ENCODE measurements at places on chromosomes 7 and 10.

GRCh38 chr7:115340828-115341227 is 418.9 kb downstream of the MDFIC start:
- DNase-seq, result no peak

GRCh38 chr7:32266932-32267475 is 196.8 kb upstream of the PDE1C start:
- no peak for DNase-seq

GRCh38 chr7:36739351-36739750 is 15.1 kb upstream of the AOAH start:
- no peak for DNase-seq

DNA sequence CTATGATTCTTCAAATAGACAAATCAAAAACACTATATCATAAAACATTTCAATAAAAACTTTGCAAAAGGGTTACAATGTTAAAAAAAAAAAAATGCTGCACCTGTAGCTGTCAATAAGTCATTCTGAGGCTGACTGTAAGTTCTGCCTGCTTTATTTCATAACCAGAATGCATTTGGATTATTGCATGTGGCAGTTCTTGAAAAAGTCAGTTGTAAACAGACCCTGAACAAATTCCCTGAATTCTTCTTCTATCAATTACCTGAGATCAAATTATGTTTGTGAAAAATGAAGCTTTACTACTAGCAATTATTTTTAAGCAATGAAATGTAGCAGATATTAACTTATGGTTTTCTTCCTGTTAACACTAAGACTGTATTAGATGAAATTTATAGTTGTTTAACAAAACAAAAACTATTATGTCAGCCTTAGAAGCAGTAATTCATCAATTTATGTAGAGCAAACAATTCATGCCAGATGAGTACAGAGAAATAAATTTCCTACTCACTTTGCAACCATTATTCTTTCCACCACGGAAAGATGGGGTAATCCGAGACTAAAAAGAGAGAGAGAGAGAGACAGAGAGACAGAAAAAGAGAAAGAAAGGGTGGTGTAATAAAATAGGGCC is 107.8 kb downstream of the SFMBT2 start:
- no peak for DNase-seq

DNA sequence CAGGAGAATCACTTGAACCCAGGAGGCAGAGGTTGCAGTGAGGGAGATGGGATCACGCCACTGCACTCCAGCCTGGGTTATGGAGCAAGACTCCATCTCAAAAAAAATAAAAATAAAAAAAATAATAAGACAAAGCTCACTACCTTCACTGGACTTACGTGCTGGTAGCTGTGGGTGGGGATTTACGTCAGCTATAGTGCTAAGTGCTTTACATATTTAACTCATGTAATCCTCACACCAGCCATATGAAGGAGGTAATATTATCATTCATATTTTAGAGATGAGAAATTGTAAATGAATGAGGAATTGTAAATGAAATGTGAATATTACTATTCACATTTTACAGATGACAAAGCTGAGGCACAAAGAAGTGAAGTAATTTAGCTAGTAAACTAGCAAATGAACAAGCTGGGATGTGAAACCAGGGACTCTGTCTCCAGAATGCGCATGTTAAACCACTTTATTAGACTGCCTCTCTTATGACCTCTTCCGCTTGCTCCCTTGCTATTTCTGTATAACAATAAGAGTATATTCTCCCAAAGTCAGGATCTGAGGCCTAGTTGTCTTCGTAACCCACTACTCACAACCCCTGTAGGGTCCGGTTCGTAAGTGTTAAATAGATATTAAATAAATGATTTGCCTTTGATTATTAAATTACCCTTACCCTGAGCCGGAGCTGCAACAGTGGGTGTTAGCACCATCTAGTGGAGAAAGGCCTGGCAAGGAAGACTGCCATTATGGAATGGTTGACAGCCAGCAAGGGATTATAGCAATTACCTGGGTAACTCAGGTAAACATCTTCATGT is 70.2 kb downstream of the HTR7 start:
- DNase-seq, result no peak

DNA sequence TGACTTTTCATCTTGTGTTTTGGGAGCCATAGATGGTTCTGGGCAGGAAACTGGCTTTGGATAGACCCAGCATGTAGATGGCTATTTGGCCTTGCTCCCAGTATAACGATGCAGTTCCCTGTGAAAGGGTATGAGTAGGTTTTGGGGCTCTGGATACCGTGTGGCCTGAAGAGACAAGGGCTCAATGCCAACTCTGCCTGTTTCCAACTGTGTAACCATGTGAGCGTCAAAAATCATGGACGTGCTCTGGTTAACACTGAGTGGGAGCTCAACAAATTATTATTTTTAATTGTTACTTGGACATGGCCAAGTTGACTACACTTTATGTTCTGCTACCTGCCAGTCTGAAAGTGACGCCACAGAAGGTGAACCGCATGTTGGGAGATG is 41.8 kb downstream of the EGFR start:
- DNase-seq, result no peak

- no peak for DNase-seq
Observed at GRCh38 chr7:104444017-104444416, 115.6 kb downstream of the LHFPL3 start.

GRCh38 chr7:104149822-104150221 is 58.0 kb downstream of the ORC5 start:
- DNase-seq, result no peak

GRCh38 chr10:133139551-133140065 is 20.4 kb upstream of the KNDC1 start:
- no peak for DNase-seq

GRCh38 chr10:110637558-110638053 is 6.5 kb upstream of the RBM20 start:
- no peak for DNase-seq

GRCh38 chr10:17872191-17873091 is 63.3 kb downstream of the MRC1 start:
- no peak for DNase-seq

DNA sequence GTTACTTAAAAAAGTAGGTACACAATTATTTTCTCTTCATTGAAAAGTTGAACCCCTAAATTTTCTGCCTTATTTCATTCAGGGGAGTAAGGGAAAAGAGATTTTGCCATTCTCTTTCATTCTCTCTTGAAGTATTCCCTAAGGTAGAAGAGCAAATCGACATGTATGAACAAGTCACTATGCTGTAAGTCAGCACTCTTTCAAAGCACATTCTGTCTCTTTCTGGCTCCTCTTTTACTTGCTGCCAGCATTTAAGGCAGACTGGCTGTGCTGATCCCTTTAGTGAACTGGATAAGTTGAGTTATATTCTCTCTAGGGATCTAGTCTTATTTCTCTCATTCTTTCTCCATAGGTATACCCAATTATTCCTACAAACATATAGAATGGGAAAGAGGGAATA is 222.3 kb upstream of the ZWINT start:
- no peak for DNase-seq

GRCh38 chr7:17071866-17072265 is 190.1 kb upstream of the AGR3 start:
- no peak for DNase-seq

- no peak for DNase-seq
Observed at GRCh38 chr7:25720427-25720826, 431.6 kb upstream of the NFE2L3 start.

DNA sequence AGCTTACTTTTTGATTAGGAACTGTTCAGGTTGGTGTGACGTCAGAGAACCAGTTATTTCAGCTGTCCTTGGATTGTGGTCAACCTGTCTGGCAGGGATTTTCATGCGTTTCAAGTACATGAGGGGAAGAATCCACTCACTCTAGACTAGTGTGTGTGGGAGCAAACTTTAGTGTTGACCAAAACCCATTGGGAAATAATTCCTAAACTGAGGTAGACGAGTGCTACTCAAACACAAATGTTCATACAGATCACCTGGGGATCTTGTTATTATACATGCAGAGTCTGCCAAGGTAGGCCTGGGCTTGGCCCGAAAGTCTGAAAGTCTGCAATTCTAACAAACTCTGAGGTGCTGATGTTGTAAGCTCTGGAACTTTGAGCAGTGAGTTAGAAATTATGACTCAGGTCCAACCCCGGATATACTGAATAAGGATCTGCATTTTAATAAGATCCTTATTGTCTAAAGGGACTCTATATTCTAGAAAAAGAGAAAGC is 111.1 kb upstream of the CREB5 start:
- no peak for DNase-seq

GRCh38 chr7:151689196-151689971 is 169.7 kb upstream of the RHEB start:
- no peak for DNase-seq

- DNase-seq, result no peak
Observed at GRCh38 chr10:59896191-59896590, 10.2 kb downstream of the CCDC6 start.

- no peak for DNase-seq
Observed at GRCh38 chr7:133117452-133117851, 35.6 kb upstream of the CHCHD3 start.

GRCh38 chr10:3365630-3366029 is 193.0 kb upstream of the PITRM1 start:
- DNase-seq, result no peak

DNA sequence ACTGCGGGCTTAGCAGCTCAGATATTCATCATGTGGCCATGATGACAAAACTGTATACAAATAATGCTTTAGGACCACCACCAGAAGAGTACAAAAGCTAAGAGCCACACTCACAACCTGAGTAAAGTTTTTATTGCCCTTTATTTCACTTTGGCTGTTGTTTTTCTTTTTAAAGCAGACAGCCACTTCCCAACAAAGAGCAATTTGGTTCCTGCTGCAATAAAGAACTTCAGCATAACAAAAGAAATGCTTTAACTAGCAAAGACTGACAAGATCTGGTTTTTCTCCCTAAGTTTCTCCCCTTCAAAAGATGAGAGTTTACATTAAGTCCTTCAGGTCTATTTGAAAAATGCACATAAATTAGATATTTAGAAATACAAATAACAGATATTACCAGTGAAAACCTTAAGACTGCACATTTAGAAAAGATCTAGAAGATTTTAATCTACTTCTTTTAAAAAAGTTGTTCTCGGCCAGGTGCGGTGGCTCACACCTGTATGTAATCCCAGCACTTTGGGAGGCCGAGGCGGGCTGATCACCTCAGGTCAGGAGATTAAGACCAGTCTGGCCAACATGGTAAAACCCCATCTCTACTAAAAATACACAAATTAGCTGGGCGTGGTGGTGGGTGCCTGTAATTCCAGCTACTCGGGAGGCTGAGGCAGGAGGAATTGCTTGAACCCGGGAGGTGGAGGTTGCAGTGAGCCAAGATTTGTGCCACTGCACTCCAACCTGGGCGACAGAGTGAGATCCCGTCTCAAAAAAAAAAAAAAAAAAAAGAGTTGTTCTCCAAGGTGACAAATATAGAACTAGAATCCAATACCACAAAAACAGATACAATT is 59.4 kb downstream of the WAPL start:
- DNase-seq, result no peak

GRCh38 chr10:110964681-110965080 is 45.3 kb downstream of the SHOC2 start:
- DNase-seq, result no peak
